Thoracic aorta (tissue), 2 donors: ENCODE measurements at places on chromosomes 1 and 21.

- DNase-seq: no peak
Measured at GRCh38 chr1:18929686-18930085, 26.8 kb downstream of the IFFO2 start.

DNA sequence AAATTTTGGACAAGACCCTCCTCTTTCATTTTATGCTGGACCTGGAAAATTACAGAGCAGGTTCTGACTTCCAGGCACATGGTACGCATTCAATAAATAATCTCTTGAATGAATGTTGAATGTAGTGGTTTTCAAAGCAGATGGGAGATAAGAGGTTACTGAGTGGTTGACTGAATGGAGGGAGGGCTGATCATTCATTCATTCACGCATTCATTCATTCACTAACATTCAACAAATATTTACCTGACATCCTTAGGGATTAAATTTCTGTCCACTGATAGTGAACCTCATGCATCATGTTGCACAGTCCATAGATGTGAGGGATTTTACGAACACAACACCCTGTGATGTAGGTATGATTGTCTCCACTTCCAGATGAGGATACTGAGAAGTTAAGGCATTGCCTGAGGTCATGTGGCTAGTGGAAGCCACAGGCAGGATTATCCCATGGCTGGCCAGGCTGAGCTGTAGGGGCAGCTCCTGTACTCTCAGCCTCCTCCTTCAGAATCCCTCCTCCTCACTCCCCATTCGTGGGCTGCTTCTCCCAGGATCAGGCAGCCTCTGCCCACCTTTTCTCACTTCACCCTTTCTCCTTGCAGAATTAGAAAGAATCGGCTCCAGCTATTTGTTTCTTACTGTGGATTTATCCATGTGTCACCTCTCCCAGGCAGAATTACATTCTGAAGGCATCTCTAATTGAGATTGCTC is 48.4 kb upstream of the ATP5PO start:
- DNase-seq: no peak

GRCh38 chr1:51875291-51875772 is 3.2 kb downstream of the NRDC start:
- no peak for DNase-seq

DNA sequence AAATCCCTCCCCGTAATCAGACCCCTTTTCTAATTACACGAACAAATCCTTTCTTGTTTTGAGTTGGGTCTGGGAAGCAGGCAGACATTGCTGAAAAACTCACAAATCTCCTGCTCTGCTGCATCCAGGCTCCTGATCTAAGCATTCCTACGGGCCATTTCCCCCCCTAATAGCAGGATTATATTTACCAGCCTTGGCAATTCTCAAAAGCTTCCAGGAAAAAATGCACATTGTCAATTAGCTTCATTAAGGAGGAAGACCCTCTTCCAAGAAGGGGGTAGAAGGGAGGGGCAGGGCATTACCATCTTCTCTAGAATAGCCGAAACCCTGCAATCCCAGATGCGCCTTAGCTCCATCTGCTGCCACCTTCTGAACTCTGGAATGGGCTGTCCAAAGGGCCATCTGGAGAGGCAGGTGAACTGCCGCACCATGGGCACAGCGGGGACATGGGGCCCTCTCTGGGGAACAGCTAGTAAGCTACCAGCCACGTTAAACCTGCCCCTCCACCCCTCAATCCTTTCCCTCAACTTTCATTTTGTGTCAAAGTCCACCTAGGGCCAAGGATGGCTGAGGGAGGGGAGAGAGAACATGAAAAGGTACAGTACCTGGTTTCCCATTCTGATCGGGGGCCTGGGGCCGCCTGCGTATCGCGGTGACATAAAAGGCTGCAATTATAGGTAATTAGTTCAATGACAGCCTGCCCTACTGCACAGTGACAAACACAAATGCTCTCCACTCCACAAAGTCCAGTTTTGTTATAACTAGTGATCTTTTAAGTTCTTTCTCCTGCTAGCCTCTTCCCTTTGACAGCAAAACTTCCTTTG is 56.8 kb downstream of the MRPL37 start:
- DNase-seq: no peak

DNA sequence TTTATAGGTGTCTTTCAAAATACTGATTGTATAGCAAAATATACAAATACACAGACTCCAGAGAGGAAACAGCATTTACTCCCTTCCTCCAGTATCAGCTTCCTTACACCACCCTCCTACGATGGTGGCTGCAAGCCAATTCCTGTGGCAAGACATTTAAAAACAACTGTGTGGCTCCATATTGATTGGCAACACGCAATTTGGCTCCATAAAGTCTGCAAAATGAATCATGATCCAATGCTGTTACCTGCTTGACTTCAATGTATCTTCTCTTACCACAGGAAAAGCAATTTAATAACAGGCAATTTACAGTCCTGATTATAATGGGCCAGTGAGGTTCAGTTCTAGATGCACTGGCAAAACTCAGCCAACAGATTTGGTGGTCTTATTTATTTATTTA is 19.7 kb upstream of the ATP6V1G3 start:
- no peak for DNase-seq
